ENCODE measurements at places on chromosomes 16 and 17.

GRCh38 chr17:63998050-63998720 is at the start of gene PRR29:
PRR29 (plus strand) TSS chr17:63998351; CDS start chr17:63998365, 14 bp downstream.
- DNase-seq = peak; percentile 66

DNA sequence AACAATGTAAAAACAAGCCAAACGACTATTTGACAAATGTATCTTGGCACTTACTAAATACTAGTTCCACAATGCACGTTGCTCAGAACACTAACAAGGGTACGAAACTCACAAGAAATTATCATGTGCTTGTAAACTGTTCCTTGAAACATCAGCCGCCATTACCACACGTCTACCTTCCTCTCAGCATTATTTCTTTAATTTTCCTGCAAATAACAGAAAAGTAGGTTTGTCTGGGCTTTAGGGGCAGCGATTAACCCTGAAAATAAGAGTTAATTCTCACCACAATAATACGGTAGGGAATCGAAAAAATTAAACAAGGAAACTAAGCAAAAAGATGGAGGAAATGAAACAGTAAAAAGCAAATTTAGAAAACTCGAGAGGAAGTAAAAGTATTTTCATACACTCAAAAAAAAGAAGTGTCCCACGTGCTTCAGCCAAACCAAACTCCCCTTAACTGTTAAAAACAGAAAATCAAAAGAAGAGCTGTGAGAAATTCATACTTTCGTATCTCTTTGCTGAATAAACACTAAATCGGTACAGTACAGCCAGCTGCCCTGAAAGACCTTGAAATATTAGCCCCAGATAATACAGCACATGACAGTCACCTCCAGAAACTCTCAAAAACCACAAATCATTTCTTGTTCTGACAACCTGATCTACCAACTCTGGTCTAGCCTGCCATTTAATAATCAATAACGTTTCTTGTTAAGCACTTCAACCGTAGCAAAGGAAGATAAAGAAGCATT is 1.2 kb downstream of the ARHGAP17 start:
- no peak for DNase-seq

- no peak for DNase-seq
Observed at GRCh38 chr16:18833707-18834505, 32.6 kb upstream of the ARL6IP1 start.

GRCh38 chr16:20956319-20956718 is 55.7 kb downstream of the LYRM1 start:
- no peak for DNase-seq

DNA sequence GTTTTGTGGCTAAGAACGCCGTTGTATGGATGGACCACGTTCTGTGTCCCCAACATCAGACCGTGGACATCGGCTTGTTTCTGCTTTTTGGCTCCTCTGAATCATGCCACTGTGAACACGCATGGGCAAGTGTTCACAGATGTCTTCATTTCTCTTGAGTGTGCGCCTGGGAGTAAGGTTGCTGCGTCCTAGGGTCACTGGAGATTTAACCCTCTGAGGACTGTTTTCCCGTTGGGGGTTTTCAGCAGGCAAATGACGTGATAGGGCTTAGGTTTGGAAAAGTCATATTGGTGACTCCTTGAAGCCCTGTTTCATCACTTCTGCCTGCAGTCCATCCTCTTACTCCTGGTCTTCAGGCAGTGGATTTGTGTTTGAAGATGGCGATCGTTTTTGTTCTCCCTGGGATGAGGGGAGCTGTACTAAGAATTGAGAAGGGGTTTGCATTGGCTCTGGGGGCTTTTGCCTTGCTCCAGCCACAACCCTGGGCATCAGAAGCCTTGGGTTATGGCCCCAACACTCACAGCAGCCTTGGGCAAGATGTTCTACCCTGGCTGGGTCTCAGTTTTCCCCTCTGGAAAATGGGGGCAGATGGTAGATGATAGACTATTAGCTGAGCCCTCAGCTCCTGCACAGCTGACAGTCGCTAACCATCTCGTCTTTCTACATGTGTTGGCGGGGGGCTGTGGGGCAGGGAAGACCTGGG is 67.2 kb upstream of the CIBAR2 start:
- no peak for DNase-seq

- DNase-seq = no peak
Observed at GRCh38 chr17:34412534-34412933, 49.5 kb upstream of the CCL1 start.

- DNase-seq = peak; percentile 90
Observed at GRCh38 chr17:27520491-27521185, 64.4 kb downstream of the KSR1 start.

Data from Ammon's horn (tissue), 1 donor.